ENCODE measurements at places on chromosomes 3 and 15. TPM values are rescaled to one million over a fixed set of nuclear protein-coding genes. Genes with fewer than 3 reads are reported as not detected.
A peak's percentile ranks its signal among the peaks of the same experiment; 100 is the strongest.

MORF4L1 gene
- 286 TPM for total RNA-seq

PLSCR5 gene
- not detected for total RNA-seq

ZMYND10 gene
- total RNA-seq = 2.8 TPM

SLC9A9 gene
- 9.3 TPM for total RNA-seq

CASR gene
- not detected for total RNA-seq

TMCO5A gene
- not detected for total RNA-seq

PLCB2 gene
- 9.2 TPM for total RNA-seq

PIF1 gene
- total RNA-seq = 112 TPM

GRCh38 chr3:30672959-30673358 lies 66.6 kb downstream of the TGFBR2 start:
- DNase-seq = no peak

DNA sequence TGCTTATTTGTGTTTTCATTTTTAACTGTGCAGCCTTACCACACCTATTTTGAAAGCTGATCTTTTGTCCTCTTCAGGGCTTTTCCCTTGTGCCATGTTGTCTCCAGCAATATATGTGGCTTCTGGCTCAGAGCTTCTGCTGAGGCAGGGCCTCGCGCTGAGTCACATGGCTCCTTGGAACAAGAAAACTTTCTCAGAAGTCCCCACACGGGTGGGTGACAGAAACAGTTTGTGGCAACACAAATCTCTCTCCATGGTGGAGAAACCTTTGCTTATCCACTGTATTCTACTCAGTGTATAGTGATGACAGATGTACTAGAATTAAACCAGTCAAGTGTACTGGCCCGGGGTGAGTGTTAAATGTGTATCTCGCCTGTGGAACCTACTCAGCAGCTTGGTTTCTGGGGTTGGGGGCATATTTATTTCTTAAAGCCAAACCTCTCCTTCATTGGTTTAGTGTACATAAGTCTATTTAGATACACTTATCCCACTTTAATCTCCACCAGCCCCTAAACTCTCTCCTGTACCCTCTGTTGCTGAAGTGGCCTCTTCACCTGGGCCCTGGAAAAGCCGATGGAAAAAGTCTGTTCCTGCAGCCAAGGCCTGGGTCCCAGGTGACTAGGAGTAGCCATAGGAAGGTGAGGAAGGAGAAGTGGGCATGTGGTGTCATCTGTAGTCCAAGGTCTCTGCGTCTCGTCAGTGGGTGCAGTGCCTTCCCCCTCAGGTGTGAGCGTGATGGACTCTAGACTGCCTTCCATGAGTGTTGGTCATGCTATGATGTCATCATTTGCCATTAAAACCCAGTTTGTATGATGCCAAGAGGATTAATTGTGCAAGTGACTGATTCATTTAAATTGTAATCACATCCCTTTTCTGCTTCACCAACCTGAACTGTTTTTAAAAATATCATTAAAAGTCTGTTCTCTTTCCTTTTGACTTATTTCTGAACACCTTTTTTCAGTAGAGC lies 3.2 kb upstream of the FBXL22 start:
- no peak for DNase-seq

DNA sequence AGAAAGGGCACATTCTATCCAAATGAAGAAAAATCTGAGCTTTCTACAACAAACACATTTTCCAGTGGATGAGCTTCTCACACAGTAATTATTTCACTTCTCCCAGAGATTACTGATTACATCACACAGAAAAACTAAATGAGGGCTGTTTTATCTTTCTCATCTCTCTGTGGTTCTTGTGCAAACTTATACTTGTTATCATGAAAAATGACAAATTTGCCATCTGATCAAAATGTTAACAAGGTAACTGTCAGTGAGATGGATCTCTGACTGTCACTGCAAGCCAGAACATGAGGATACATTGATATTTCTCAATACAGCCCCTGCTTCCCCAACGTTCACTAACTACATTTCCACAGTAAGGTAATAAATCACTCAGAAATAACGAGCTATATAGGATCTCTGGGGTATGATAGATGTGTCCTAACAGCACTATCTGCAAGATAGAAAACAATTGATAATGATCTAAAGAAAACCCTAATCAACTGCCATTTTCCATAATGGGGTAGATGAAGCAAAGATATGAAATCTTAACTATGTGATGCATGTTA lies 829.3 kb upstream of the CFAP20DC start:
- DNase-seq = no peak

- no peak for DNase-seq
These were observed 6.0 kb downstream of the WNT5A start for GRCh38 chr3:55480911-55481743.

- DNase-seq = no peak
These were observed 2.5 kb downstream of the RCCD1 start for GRCh38 chr15:90957031-90957790.

DNA sequence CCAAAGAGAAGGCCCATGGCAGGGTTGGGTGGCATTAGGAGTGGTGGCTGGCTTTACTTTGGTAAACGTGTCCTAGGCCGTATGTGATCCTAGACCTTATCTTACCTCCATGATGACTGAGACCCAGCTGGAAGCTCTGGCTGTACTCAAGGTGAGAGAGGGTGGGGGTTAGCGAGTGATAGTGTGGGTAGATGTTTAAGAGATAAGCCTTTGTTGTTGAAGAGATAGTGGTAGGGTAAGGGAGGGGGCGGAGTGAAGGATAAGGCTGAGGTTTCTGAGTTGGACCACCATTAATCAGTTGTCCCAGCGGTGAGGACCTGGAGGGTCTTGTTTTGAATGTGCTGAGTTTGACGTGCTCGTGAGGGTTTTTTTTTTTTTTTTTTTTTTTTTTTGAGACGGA lies 61.5 kb upstream of the ULK4 start:
- DNase-seq = no peak

DNA sequence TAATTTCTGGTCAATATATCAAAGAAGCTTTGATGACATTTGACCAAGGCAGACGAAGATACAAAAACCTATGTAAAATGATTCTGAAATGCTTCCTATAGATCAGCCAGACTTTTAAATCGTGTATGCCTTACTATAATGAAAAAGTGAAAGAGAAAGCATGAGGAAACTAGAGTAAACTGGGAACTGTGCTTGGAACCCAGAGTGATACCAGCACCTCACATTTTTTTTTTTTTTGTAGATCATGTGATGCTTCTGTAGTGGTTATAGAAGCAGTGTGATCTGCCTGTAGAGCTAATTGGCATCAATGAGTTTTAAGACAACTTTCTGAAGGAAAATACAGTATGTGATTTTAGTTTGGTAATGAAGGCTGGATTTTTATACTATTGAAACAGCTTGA lies 150.7 kb downstream of the NLGN1 start:
- DNase-seq = no peak

DNA sequence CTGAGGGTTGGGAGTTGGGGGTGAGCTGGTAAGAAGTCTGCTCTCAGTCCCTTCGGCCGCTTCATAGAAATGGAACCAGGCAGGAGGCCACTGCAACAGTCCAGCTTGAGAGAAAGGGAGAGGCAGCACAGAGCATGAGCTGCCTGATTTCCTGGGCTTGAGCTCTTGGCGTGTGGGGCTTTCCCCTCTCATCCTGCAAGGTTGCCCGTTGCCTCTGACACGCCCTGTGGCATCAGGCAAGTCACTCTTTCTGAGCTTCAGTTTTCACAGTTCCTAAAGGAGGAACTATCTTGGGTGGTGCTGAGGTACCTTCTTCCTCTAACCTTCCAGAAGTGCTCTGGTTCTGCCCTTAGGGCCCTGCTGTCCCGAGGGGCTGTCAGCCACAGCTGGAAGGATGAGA lies 4.9 kb downstream of the MESP2 start:
- no peak for DNase-seq

- DNase-seq = peak; percentile 86
These were observed 3.5 kb upstream of the ISG20 start for GRCh38 chr15:88635318-88635717.

GRCh38 chr15:101444015-101444414 lies 45.5 kb downstream of the PCSK6 start:
- DNase-seq = no peak

GRCh38 chr3:148757238-148758215 lies 59.8 kb downstream of the AGTR1 start:
- DNase-seq = no peak

DNA sequence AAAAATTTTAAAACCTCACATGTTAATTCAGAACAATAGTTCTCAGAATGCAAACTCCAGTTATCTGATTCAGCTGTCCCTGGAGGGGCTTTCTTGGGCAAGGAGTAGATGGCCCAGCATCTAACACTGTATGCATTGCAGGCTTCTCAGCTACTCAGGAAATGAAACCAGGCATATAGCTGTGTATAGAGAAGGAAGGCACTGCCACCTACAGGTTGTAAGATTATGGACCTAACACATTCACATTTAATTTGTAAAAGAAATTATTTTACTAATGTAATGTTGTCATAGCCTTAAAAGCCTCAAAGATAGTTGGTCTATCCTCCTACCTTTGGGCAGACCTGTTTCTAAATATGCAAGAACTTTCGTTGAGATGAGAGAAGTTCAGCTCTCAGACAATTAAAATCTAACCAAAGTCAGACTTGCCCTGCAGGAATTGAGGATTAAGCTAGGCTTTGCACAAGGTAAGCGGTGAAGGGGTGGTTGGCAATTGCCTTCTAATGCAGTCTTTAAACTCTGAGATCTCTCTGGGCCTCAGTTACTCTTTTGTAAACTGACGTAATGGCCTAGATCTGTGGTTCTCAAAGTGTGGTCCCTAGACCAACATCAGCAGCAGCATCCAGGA lies 132.8 kb upstream of the SLC24A5 start:
- DNase-seq = peak; percentile 69

GRCh38 chr15:86197770-86198169 lies 118.1 kb downstream of the AGBL1 start:
- no peak for DNase-seq

- DNase-seq = no peak
These were observed 60.1 kb downstream of the IQSEC1 start for GRCh38 chr3:13013151-13013561.

DNA sequence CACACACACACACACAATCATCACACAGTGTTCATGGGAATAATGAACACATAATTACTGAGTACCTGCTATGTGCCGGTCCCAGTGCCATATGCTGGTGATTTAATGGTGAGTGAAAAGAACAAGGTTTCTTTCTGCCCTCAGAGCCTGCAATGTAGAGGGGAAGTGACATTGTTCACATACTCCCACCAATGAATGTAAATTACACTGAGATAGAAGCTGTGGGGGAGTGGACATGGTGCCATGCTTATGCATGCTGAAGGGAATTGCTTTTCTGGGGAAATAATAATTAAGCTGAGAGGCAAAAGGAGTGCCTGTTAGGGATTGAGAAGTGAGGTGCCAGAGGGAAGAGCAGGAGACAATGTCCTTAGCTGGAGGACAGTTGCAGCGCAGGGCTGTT lies 175.1 kb downstream of the MFSD1 start:
- no peak for DNase-seq

DNA sequence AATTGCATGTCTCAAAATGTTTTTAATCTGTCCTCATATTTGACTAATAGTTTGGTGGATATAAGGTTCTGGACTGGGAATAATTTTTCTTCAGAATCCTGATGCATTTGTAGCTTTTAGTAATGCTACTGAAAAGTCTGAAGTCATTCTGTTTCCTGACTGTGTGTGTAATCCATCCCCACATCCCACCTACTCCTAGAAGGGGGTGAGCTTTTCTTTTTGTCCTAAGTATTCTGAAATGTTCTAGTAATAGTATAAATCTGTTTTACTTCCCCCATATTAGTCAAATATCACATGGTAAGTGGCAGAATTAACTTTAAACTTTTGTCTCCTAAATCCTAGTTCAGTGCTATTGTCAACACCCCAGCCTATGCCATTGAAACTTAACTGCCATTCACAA lies 162.8 kb downstream of the GREM1 start:
- no peak for DNase-seq

DNA sequence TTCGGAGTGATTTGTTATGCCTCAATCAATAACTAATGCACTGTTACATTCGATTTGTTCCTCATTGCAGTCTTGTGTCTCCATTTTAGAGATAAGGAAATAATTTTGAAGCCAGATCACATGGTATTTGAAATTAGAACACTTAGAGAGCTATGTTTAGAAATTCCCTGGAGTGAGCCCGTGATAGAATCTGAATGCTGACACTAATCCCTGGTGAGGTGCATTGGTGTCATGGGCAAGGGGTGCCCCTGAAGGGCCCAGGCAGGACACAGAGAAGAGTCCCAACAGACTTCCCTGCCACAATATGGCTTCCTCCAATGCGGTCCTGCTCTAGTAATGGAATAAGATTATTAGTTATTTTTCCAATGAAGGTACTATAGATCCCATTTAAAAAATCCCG lies 223.0 kb downstream of the NR2F2 start:
- no peak for DNase-seq

DNA sequence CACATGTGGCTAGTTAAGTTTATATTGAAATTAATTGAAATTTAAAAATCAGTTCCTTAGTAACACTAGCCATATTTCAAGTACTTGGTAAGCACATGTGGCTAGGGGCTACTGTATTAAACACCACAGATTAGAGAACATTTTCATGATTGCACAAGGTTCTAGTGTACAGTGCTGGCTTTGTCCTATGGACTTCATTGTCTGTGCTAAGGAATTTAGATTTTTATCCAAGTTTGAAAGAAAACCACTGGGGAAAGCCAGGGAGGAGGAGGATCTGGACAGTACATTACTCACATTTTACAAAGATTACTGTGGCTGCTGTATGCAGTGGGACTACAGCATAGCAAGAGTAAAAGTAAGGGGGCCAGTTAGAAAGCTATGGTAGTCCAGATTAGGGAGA lies 13.9 kb downstream of the STAC start:
- DNase-seq = no peak

- DNase-seq = no peak
These were observed 86.2 kb downstream of the FBN1 start for GRCh38 chr15:48559285-48559684.

DNA sequence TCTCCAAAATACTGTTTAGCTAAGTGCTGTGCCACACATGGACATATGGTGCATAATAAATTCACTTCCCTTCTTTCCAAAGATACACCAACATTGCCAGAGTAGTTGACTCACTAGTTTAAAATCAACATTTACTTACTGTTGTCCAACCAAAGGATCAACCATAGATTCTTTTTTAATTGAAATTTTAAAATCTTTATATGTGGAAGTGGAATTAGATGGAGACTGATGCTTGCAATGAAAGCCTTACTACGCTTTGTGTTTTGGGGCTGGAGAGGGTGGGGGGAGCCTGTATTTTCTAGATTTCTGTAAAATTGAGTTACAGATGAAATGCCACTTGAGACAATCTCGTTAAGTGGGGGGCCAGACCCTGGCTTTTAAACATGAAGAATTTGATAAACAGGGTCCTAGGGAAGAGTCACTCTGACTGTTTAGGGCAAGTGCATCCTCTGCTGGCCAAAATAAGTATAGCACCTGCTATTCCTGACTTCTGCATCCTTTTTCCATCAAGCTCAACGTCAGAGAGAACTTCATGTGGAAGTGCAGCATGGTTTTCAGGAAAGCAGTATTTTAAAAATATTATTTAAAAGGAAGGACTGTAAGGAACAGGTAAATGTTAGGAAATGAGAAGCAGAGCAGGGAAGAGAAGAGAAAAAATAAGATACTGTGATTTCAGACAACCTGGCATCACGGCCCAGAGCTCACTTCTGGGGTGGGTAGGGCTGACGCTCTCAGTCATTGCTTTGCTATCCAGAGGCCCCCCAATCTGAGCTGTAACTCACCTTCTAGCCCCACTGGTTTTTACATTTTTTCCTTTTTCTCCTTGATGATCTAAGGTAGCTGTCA lies 76.7 kb downstream of the BOC start:
- DNase-seq = peak; percentile 64

- DNase-seq = no peak
These were observed 109.4 kb upstream of the TSPAN3 start for GRCh38 chr15:77180270-77180669.

GRCh38 chr3:5341610-5342009 lies 154.1 kb downstream of the EDEM1 start:
- no peak for DNase-seq
